Activated B cell treated with CpG ODN at 0.5 μM for 24 hours (primary cell): ENCODE measurements at places on chromosomes 13 and 19. TPM values are rescaled to one million over a fixed set of nuclear protein-coding genes. Genes with fewer than 3 reads are reported as not detected.

GRCh38 chr19:2212861-2213711 is 23.0 kb downstream of the PLEKHJ1 start:
- no peak for DNase-seq

DNA sequence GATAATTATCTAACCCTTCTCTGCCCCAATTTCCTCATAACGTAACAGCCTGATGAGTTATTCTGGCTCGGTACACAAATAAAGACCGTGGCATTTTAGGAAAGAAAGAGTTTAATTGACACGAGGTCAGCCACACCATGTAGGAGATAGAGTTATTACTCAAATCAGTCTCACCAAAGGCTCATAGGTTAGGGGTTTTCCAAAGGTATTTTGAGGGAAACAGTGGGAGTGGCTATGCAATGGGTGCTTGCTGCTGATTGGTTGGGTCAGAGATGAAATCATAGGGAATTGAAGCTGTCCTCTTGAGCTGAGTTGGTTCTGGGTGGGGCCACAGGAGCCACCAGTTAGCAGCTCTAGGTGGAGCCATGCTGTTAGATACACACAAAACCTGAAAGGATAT is 137.5 kb downstream of the FREM2 start:
- DNase-seq: no peak

DNA sequence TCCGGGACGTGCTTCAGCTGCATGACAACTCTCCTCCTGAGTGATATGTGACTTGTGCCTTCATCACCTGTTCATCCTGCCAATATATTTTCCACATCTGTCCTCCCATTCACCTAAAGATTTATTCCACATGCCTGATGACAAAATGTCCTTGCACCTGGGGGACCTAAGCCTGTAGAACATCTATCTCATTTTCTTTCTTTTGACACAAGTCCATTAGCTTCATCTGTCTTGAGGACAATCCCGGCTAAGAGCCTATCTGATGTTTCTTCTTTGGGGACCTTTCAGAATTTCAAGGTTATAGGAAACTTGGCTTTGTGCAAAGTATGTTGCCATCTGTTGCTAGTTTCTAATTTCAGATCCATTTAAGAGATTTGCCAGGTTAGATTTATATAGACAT is 41.1 kb downstream of the ITGBL1 start:
- no peak for DNase-seq

DNA sequence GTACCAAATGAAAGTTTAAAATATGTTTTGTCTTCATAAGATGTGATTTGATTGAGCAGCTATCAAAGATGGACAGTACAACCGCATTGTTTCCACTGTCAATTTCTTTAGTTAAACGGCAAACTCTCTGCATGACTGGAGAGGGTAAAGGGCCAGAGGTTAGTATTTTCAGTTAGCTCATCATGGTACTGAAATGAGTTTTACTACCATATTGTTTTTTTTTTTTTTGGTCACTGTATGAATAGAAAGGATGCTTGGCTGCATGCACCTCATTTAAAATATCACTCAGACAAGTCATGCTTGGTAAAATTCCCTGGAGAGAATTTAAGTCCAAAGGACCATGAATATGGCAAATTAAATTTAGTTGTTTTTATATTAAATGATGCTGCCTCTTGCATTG is 942.1 kb upstream of the SPRY2 start:
- DNase-seq: no peak

DNA sequence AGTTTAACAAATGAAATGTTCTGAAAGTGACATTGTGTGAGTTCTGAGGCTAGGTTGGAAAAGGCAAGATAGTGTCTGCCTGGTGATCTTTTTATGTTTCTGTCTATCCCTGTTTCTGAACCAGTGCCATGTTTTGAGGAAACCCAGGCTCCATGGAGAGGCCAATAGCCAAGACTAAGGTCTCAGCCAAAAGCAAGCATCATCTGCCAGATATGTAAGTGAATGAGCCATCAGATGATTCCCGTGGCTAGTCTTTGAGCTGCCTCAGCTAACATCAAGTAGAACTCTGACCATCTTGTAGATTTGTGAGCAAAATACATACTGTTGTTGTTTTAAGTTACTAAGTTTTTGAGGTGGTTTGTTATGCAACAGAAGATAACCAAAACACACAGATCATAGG is 19.6 kb upstream of the CCNA1 start:
- DNase-seq: no peak

GRCh38 chr19:28537079-28537478 is 675.9 kb downstream of the UQCRFS1 start:
- no peak for DNase-seq

GRCh38 chr13:39590466-39591036 is 12.4 kb downstream of the LHFPL6 start:
- DNase-seq: no peak

DNA sequence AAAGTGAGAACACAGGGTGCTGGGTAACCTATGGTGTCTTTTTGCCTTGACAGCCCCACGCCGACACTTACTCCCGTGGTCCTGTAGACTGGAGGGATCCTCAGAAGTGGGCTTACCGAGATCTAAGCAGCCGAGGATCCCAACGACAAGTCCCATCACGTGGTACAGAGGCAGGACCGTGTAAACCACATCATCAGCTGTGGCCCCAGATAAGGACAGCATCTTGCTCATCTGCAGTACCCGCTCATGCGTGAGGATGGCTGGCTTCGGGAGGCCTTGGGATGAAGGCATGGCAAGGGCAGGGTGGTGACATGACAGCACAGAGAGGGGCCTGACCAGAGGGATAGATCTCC is 2.1 kb downstream of the SLC27A5 start:
- DNase-seq: no peak

DNA sequence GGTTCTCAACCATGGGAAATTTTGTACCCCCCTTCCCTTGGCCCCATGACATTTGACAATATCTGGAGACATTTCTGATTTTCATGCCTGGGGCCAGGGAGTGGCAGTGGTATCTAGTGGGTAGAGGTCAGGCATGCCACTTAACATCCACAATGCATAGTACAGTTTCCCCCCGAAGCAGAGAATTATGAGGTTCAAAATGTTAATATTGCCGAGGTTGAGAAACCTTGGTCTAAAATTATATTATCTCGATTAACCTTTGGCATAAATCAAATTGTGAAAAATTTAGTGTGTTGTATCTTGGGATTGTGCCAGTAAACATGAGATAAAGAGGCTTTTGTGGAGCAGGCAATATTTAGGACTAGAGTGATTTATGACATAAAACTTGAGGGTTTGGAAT is 147.9 kb downstream of the LMO7 start:
- DNase-seq: no peak

DNA sequence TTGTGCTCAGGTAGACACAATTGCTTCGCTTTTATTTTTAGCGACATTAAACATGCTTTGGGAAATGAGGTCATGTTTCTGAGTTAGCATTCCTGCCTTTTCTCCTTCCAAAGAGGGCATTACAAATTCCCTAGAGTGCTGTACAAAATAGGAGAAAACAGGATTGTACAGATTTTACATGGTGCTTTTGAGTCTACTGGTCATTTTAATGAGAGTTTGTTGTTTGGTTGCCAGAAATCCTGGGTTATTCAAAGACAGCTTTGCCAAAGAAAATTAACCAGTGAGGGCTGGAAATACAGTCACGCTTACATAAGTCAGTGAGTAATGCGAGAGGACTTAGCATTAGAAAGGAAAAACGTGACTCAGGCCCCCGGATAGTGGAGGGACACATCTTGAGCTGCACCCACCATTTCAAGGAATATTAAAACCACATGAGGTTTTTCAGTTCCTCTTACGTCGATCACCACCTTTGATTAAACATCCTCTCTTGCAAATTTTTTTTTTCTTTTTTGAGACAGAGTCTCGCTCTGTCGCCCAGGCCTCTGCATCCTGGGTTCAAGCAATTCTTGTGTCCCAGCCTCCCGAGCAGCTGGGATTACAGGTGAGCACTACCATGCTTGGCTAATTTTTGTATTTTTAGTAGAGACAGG is 55.4 kb downstream of the SACS start:
- peak; percentile 27 for DNase-seq

DNA sequence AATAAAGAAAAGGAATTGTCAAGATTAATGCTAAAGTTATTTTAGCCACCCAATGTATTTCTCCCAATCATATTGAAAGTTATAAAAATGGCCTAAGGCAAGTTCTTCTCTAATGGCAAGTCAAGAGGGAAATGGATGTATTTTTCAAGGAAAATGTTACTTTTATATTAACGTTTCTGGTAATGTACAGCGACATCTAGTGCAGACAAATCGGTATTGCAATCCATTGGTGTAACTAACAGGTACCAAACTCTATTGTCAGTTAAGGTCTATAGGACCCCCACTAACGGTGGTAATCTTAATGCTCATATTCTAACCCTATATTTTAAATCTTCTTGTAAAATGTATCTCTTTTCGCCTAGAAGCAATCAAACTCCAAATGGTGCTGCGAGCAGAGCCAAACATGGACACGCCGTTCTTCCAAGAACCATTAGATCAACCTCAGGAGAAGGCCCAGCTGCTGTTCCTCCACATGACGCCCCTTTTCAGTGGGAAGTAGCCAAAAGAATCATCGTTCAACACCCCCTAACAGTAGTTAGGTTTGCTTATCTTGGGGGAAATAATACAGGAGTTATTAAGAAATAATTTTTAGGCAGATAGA is 98.5 kb upstream of the PABPC3 start:
- DNase-seq: no peak

- DNase-seq: no peak
Observed at GRCh38 chr13:25180775-25181537, 8.9 kb upstream of the AMER2 start.

- DNase-seq: no peak
Observed at GRCh38 chr19:56966225-56966696, 125.7 kb upstream of the PEG3 start.

Gene FFAR1
- 5.1 and 6.0 TPM in 2 replicates for total RNA-seq

Gene BAX
- total RNA-seq: 111 and 129 TPM in 2 replicates

Gene ZNF730
- 1.3 and 1.5 TPM in 2 replicates for total RNA-seq

Gene TNNI3
- not detected in 2 replicates for total RNA-seq

Gene APOC4
- not detected in 2 replicates for total RNA-seq
